ENCODE measurements at places on chromosomes 7 and 10.

- DNase-seq = no peak
Observed at GRCh38 chr10:60932756-60933155, 11.2 kb downstream of the RHOBTB1 start.

GRCh38 chr10:12238821-12239220 is 42.8 kb downstream of the CDC123 start:
- DNase-seq = peak; percentile 17

DNA sequence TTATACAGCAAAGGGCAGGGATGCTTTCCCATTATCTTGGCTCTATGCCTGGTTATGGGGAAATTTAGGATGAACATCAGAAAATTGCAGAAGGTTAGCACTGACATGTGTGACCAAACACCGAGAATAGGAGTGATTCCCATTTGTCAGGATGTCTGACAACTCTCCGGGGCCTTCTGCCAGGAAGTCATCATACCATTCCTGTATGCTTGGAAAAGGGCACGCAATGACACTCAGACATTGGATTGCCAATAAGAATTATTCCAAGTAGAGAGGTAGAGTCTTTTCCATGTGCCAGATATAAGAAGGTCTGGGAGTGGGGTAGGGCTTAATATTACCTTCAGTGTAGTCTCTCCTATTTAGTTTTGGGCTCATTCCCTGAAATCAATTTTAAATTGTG is 82.3 kb downstream of the MTPN start:
- DNase-seq = no peak

DNA sequence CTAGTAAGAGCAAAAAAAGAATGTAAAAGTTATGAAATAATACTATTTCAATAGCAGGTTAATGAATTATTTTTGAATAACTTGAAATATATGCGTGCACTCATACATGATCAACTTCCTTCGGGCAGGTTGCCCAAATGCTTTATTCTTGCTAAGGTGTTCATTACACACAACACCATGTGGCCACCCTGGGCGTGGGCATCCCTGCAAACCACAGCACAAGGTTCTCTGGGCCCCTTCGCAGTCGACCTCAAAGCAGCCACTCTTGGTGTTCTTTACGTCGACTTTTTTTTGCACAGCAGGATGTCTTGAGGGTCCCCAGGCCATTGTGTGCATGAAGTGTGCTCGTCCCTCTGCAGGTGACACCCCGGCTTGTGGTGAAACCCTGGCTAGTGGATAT is 300.7 kb upstream of the PITRM1 start:
- DNase-seq = no peak

DNA sequence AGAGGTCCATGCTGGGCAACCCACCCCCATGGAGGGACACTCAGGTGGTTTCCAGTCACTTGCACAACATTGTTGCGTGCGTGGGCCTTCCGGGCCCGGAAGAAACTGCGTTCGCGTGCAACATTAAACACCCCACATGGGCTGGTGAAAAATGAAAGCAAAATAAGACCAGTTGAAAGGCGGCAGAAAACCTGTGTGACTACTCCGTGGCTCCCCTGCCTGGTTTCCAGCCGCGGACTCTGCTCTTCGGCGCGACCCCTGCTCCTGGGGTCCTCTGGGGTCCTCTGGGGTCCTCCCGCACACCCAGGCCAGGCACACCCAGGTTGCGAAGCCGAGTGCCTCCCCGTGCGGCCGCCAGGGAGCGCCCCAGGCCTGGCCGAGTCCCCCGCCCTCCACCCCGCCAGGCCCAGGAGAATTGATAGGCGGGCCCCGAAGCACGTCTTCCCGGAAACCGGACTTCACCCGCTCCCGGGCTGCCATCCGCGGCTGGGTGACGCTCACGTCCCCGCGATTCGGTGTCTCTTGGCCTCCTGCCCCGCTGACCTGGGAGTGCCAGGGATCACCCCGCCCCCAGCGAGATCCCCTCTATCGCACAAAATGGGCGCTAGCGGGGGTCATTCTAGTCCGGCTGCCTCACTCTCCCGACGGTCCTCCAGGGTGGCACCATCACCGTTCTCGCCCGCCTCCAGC is 1.9 kb upstream of the SH2D4B start:
- peak; percentile 35 for DNase-seq
